ENCODE measurements at places on chromosomes 7 and 10.

GRCh38 chr7:11335947-11336346 is 362.3 kb downstream of the PHF14 start:
- DNase-seq, result no peak

DNA sequence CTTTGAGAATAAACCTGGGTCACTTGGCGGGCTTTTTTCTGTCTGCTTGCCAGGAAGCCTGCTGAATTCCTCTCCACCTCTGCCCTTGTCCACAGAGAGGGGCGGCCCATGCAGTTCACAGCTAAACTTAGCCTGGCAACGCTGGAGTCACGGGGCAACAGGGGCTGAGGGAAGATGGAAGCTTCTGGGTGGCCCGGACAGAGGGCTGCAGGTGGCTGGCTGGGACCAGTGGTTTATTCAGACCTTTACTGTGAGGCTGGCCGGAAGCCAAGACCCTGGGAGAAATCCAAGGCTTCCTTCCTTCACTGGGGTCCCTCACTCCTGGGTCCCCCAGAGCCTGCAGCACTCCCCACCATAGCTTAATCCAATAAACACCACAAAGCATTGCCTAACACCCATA is 17.0 kb downstream of the ITPRIP start:
- DNase-seq, result no peak

- DNase-seq, result no peak
Observed at GRCh38 chr7:40656349-40656748, 521.5 kb downstream of the SUGCT start.

- DNase-seq, result no peak
Observed at GRCh38 chr10:89115876-89116627, 91.1 kb downstream of the CH25H start.

DNA sequence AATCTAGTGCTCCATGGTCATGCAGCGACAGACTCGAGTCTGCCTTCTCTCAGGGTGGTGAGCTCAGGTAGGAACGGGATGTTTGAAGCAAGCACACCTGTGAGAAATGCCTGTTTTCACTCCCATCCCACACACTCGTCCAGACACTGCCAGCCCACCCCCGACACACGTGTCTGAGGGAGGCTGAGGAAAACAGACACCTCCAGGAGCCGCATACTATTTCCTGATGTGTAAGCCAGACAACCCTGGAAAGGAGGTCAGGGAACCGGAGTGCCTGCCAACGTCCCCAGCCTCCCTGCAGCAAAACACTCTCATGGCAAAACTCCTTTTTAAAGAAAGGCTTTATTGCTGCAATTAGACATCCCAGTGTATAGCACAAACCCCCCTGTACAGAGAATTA is 80.2 kb downstream of the ALOX5 start:
- no peak for DNase-seq

- DNase-seq, result no peak
Observed at GRCh38 chr7:115125750-115126149, 203.9 kb downstream of the MDFIC start.

DNA sequence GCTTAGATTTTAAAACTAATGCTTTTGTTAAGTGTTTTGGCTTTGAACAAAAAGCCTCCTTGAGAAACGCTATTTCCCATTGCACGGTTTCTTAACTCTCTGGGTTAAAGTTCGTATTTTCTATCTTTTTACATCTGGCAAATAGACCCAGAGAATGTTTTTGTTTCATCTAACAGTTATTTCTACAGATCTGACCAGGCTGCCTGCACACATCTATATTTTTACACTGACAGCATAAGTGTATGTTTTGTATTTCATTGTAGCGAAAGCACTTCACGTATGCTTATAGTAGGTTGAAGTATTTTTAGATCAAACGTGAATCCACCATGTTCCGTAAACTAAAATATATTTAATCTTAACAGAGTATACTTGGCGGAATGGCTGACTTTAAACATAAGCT is 477.3 kb downstream of the SDK1 start:
- DNase-seq, result no peak

- DNase-seq, result no peak
Observed at GRCh38 chr7:66950763-66951162, 29.7 kb downstream of the TMEM248 start.

DNA sequence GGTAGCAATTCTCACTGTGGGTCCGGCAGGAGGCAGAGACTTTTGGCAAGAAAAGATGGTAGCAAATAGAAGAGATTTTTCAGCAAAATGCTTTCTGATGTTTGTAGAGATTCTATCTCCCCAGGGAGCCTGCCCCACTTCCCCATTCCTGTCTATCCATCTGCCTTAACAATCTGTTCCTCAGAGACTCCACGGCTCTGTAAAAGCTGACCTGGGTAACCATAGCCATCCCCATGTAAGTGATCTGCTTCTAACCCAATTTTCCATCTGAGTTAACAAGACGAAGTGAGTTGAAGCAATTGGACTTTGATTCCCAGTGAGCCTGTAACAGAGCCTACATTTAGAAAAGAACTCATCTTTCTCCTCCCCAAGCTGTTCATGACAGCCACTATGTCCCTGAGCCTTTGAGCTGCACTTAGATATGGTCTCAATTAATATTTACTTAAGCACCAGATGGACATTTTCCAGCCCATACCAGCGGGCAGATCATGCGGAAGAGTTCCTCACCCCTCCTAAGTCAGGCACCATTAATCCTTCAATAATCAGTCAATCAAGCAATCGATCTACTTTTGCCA is 896.1 kb downstream of the CCSER2 start:
- DNase-seq, result no peak
